LoVo (cell line): ENCODE measurements at places on chromosomes 12 and 14.

GRCh38 chr12:47986832-47987231, 17.4 kb downstream of the COL2A1 start:
- DNase-seq: no peak

DNA sequence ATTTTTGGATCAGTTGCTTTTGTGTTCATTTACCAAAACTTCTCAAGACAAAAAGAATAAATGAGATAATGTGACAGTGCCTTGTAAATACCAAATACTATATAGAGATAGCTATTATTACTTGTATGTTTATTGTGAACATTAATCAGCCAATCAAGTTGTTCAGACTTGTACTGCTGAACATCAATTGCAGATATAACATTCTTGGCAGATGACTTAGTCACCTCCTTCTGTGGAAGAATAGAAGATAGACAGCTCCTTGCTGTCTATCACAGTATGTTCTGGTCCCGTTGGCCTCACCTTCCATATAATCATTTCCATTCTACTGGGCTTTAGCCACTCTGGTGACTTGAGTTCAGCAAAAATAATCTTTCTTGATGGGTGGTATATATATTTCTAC, 30.1 kb downstream of the PSEN1 start:
- DNase-seq: no peak

DNA sequence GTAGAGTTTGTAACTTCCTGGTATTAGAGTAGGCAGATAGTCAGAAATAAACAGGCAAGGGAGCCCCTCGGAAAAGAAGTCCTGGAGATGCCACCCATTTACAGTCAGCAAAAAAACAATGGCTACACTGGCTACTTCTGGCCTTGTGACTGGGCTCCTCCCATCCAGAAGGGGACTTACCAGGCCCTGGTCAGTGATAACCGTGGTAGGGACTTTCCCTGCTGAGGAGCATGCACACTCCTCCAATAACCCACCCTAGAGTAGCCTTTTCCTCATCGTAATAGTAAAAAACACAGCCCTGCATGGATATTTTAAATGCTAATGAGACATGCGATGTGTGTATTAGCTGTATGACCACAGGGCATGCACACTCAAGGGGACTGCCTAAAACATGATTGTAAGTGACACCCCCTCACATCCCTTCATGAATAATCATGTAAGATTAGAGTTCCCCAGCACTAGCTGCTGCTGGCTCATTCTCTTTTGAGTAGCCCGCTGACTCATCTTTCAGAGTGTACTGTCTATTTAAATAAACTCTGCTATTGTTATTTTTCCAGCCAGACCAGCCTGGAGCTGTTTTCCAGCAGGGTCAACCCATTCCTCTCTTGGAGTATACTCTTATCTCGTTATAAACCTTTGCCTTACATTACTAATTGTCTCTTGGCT, 413.8 kb upstream of the TMTC1 start:
- DNase-seq: no peak

DNA sequence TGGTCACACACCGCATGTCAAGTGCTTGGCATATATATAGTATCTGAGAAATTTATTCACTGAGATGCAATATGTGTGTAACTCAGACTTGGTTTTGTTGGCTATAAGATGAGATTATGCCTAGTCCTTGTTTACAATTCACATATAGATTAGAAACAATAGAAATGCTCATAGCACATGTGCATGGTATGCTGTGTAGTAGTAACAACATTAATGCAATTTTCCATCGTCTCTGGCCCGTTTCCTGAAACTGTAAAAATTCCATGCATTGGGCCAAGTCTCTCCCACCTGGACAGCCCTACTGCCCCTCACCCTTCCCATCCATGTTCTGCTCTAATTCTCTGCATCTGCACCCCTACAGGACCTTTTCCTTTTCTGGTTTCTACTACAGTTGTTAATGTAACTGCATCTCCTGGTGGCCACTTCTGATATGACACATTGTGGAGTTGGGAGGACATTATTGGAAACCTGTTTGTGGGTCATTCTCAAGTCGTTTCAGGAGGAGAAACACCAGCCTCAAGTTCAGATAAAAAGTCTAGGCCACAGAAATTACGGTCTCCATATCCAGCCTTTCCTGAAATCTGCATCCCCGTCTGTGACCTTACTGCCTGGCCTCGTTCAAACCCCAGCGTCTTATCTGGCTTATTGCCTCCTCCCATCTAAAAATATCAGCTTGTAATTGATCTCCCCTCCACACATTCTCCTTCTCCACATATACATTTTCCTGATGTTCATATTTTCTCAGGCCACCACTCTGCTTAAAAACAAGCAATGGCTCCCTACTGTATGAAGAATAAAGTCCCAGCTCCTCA, 37.5 kb downstream of the EMP1 start:
- peak; percentile 54 for DNase-seq
